Tongue (tissue), 3 donors: ENCODE measurements at places on chromosomes 13 and 19. TPM values are rescaled to one million over a fixed set of nuclear protein-coding genes. Genes with fewer than 3 reads are reported as not detected.

SIGLEC7 gene
- total RNA-seq, result not detected

TSC22D1 gene
- total RNA-seq, result 144 TPM

CEACAM6 gene
- 6.7 TPM for total RNA-seq

OR4F17 gene
- total RNA-seq, result not detected

KLC3 gene
- 13.7 TPM for total RNA-seq

CSNK1A1L gene
- not detected for total RNA-seq

FCHO1 gene
- 2.2 TPM for total RNA-seq
